ENCODE measurements at places on chromosomes 1 and 21.
A peak's percentile ranks its signal among the peaks of the same experiment; 100 is the strongest.

GRCh38 chr1:61953790-61954150, 211.5 kb downstream of the PATJ start:
- no peak overlapping the region for H3K27ac ChIP-seq
- DNase-seq, result no peak
- no peaks in the 10 kb centered on the region for H3K36me3 ChIP-seq
- H3K4me3 ChIP-seq, result no peak overlapping the region
- no peaks in the 10 kb centered on the region for H3K4me1 ChIP-seq

- no peaks in the 10 kb centered on the region for H3K27me3 ChIP-seq
- DNase-seq, result no peak
- H3K4me3 ChIP-seq, result peak overlapping the region; percentile 97
Observed at GRCh38 chr1:3858231-3858981, 1.1 kb downstream of the DFFB start.

DNA sequence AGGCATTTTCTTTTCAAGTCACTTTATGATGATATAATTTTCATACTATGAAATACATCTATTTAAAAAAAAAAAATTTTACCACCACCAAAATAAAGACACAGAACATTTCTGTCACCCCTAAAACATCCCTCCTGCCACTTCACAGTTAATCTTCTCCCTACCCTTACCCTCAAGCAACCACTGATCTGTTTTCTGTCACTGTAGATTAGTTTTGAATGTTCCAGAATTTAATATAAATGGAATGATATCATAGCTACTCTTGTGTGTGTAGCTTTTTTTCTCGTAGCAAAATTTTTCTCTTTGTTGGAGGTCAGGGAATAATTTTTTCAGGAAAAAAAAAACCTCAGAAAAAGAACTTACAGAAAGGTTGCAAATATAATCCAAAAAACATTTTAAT, 152.7 kb downstream of the RHOU start:
- no peak overlapping the region for H3K27ac ChIP-seq
- peaks cover 5% of the 10 kb centered on the region for H3K4me1 ChIP-seq
- H3K4me3 ChIP-seq, result no peak overlapping the region
- H3K27me3 ChIP-seq, result peaks cover 16% of the 10 kb centered on the region
- H3K36me3 ChIP-seq, result no peaks in the 10 kb centered on the region
- no peak for DNase-seq

DNA sequence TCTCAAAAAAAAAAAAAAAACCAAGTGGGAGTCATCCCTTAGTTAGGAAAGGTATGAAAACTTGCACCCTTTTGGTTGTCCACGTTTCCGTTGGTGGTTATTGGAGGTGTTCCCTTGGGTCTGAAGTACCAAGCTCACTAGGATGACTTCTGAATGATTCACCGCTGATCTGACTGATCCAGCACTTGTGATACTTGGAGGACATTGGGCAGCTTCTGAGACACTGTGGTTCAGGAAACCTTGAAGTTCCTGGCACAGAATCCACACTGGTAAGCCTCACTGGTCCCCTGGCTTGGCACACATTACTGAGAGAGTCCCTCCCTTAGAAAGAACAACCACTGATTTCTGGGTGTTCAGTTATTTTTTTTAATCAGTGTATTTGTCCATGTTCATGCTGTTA, 91.9 kb downstream of the RYR2 start:
- H3K36me3 ChIP-seq, result no peaks in the 10 kb centered on the region
- H3K27me3 ChIP-seq, result peaks cover 12% of the 10 kb centered on the region
- H3K27ac ChIP-seq, result no peak overlapping the region

- H3K36me3 ChIP-seq, result peaks cover 7% of the 10 kb centered on the region
- DNase-seq, result no peak
- H3K27me3 ChIP-seq, result no peaks in the 10 kb centered on the region
- no peak overlapping the region for H3K4me3 ChIP-seq
- H3K27ac ChIP-seq, result no peak overlapping the region
Observed at GRCh38 chr21:42970946-42971653, 3.3 kb upstream of the PKNOX1 start.

- DNase-seq, result no peak
- no peaks in the 10 kb centered on the region for H3K36me3 ChIP-seq
- H3K4me3 ChIP-seq, result no peak overlapping the region
- H3K27me3 ChIP-seq, result no peaks in the 10 kb centered on the region
- peaks cover 13% of the 10 kb centered on the region for H3K4me1 ChIP-seq
Observed at GRCh38 chr1:43996733-43997115, 5.3 kb downstream of the CCDC24 start.

DNA sequence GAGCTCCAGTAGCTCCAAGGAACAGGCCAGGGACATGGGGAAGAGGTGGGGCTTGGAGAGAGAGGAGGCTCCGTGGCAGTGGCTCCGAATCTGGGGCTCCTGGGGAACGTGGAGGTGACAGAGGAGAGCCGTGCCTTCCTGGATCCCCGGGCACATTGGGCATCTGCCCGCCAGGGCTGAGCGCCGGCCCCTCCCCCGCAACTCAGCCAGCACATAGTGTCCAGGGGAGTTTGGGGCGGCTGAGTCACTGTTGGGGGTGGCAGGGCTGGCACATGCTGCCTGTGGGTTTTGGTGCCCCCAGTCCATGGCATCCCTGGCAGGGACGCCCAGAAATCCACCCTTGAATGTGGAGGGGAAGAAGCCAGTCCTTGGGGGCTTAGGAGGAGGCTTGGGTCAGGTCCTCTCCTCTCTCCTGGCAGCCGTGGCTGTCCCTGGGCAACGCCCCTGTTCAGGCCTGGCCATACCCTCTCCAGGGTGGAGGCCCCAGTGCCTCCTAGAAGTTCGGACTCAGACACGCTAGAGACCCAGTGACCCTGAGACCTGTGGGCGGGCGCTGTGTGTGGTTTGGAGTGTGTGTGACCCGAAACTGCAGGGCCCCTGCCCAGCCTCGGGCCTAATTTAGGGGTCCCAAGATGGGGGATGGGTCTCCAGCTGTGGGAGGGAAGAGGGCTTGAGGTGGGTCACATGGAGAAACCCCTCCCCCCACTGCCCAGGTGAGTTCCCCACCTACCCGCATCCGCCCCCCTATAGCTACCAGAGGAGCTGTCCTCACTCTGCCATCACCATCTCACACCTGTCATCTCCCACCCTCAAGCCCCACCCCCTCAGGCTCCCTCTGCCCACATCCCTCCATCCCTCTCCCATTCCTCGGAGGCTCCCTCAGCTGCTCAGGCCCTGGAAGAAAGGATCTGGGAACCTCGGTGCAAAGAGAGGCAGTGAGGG, 1.6 kb downstream of the HSPB7 start:
- no peaks in the 10 kb centered on the region for H3K4me1 ChIP-seq
- H3K4me3 ChIP-seq, result no peak overlapping the region
- no peak overlapping the region for H3K27ac ChIP-seq
- peaks cover 43% of the 10 kb centered on the region for H3K27me3 ChIP-seq

DNA sequence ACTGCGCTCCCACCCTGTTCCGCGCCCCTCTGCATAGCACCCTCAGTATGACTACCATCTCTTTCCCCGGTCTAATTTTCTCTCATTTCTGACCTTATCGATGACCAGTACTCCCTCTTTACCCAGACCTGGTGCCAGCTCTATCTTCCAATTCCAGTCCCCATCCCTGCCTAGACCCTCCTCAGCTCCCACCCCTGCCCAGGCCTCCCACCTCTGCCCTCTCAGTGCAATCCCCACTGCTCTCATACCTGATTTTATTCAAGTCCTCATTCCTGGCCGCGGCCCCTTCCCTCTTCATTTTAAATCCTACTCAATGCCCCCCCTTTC, 1.3 kb downstream of the USP24 start:
- H3K4me3 ChIP-seq, result peak overlapping the region; percentile 96
- H3K36me3 ChIP-seq, result peaks cover 19% of the 10 kb centered on the region
- H3K27me3 ChIP-seq, result no peaks in the 10 kb centered on the region
- DNase-seq, result no peak

- H3K4me1 ChIP-seq, result no peaks in the 10 kb centered on the region
- no peak for DNase-seq
- no peaks in the 10 kb centered on the region for H3K27me3 ChIP-seq
- no peaks in the 10 kb centered on the region for H3K36me3 ChIP-seq
- H3K27ac ChIP-seq, result no peak overlapping the region
- no peak overlapping the region for H3K4me3 ChIP-seq
Observed at GRCh38 chr1:81406292-81406999, 394.3 kb upstream of the ADGRL2 start.

DNA sequence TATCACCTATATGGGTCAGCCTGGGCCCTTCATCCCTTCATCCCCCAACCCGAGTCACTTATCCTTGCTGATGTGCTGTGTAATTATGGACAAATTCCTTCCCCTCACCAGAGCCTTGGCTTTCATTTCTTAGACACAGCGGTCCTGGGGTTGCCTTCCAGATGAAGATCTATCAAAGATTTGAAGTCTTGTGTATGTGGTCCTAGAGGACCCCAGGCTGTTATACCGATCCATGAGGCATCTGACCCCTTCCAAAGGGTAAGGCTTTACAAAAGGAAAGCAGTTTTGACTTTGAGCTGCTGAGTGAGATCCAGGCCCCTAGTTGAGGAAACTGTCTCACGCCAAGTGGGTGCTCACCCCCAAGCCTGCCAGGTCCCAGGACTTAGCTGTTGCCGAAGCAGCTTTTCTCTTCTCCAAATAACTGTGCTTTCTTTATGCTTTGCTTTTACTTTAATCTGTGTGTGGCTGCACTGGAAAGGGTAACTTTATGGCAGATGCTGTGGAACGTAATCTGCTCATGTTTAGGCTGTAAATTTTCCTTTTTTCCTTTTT, 37.6 kb downstream of the MAN1C1 start:
- peaks cover 6% of the 10 kb centered on the region for H3K4me1 ChIP-seq
- no peaks in the 10 kb centered on the region for H3K27me3 ChIP-seq
- peaks cover 4% of the 10 kb centered on the region for H3K36me3 ChIP-seq
- peak overlapping the region; percentile 16 for H3K27ac ChIP-seq

- peaks cover 3% of the 10 kb centered on the region for H3K36me3 ChIP-seq
- no peak overlapping the region for H3K27ac ChIP-seq
- DNase-seq, result no peak
- no peaks in the 10 kb centered on the region for H3K4me1 ChIP-seq
- no peak overlapping the region for H3K4me3 ChIP-seq
Observed at GRCh38 chr21:41830764-41831452, 48.2 kb downstream of the PRDM15 start.

DNA sequence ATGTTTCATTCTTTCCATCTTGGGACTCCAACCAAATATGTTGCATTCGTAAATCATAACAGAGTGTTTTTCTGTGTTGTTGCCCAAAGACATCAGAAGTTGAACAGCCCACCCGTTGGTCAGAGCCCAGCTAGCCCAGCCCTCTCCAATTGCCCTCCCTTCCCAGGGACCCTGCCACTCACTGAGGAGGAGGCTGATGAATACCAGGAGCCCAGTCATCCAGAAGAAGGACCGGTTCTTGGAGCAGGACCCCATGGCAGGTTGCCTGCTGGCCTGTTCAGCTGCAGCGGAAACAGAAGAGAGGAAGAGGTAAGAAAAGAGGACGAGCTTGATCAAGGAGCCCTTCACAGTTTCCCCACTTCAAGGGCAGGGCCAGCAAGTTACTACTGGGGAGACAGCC, 172.2 kb upstream of the ETV3 start:
- H3K36me3 ChIP-seq, result peaks cover 2% of the 10 kb centered on the region
- no peak for DNase-seq
- H3K4me1 ChIP-seq, result no peaks in the 10 kb centered on the region
- no peak overlapping the region for H3K4me3 ChIP-seq
- H3K27ac ChIP-seq, result no peak overlapping the region
- H3K27me3 ChIP-seq, result peaks cover 74% of the 10 kb centered on the region

GRCh38 chr1:19437891-19438294, 47.4 kb downstream of the CAPZB start:
- no peaks in the 10 kb centered on the region for H3K27me3 ChIP-seq
- peaks cover 24% of the 10 kb centered on the region for H3K36me3 ChIP-seq
- no peak for DNase-seq

DNA sequence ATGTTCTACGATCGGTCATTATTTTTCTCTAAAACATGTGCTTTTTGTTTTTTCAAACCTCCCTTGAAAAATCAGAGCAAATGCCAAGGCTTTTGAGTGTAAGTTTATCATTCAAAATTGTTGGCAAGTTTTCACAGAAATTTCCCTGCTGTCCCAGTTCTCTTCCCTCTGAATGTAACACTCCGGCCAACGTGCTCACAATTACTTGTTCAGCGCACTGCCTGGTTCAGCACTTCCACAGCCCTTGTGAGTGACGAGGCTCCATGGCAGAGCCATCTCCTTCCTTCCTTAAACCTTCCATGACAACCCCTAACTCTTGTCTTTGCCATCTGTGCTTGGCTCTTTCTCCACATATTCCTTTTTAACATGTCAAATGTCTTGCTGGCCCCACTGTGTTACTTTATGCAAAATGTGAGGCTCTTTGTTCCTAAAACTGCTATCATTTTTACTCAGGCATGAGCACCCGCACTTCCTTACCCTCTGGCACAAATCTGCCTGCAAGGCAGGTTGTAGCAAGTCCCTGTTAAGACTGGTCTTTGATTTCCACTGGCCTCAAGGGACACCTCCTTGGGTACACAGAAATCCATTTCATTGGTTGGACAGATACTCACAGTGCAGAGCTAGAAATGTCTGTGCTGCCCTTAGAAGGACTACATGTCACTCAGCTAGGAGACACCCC, 142.8 kb downstream of the HUNK start:
- H3K4me1 ChIP-seq, result no peaks in the 10 kb centered on the region
- no peaks in the 10 kb centered on the region for H3K36me3 ChIP-seq
- peaks cover 12% of the 10 kb centered on the region for H3K27me3 ChIP-seq
- DNase-seq, result no peak

DNA sequence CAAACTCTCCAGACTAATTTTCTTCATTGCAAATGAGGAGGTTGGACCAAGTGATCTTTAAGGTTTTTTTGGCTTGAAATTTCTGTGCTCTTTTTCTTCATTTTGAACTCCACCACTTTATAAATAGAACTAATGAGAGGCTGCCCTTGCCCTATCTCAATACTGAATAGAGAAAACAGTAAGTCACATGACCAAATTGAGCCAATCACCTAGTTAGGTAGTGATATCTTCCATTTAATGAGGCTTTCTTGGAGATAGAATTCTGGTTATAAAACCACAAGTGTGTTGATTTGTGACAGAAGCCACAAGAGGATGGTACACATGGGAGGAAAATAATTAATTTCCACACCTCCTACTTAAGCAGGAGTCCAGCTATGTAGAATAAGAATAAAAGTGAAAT, 263.4 kb upstream of the SNX7 start:
- H3K36me3 ChIP-seq, result no peaks in the 10 kb centered on the region
- peak overlapping the region; percentile 25 for H3K27ac ChIP-seq
- peaks cover 25% of the 10 kb centered on the region for H3K4me1 ChIP-seq
- no peaks in the 10 kb centered on the region for H3K27me3 ChIP-seq
- DNase-seq, result no peak
- H3K4me3 ChIP-seq, result no peak overlapping the region

DNA sequence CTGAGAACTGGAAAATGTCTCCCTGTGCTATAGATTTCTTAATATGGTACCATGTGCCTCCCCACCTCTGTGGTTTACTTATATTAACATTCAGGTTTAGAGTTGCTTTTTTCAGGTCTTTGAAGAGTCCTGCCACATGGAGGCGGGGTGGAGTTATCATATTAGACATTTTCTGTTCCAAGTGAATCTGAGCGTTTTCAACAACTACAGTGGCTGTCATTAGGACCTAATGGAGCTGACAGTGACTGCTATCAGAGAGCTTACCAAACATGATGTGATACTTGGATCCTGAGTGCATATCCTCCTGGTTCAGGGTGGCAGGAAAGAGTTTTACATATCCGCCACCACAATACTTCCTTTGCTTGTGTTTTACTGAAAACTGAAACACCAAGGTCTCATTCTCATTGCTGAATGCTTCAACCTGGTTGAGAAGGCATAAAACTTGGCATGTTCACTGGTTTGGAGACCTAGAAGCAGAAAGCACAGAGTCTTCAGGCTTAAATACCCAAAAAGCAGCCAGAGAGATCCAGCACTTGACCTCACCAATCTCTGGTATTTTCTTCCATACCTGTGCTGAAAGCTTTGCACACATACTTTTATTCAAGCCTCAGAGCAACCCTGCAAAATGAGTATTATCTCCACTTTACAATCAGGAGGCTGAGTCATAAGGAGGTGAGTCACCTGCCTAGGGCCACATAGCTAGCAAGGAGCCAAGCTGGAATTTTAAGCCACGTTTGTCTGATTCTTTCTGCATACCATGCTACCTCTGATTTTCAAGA, 47.4 kb upstream of the OSBPL9 start:
- H3K27me3 ChIP-seq, result no peaks in the 10 kb centered on the region
- no peaks in the 10 kb centered on the region for H3K36me3 ChIP-seq
- no peak overlapping the region for H3K4me3 ChIP-seq
- H3K27ac ChIP-seq, result no peak overlapping the region

Data from central memory CD8-positive, alpha-beta T cell (primary cell).